ENCODE measurements at places on chromosomes 2 and 18.

DNA sequence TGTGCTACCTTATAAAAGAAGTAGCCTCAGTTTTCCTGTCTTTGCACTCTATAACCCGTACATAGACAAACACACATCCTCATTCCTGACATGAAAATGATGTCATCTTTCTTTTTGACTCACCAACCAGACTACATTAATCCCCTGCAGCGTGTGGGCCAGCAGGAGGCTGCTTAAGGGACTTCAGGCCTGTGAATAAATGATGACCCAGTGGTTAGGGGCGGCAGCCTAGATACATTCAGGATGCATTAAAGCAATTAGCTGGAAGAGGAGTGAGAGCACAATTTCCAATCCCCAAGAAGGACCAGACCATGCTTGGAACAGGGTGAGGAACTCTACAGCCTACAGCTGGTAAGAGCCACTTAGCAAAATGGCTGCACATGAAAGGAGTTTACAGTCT, 57.3 kb upstream of the KLF7 start:
- no peaks in the 10 kb centered on the region for H3K27me3 ChIP-seq
- peak; percentile 79 for DNase-seq
- no peak overlapping the region for H3K4me3 ChIP-seq
- H3K36me3 ChIP-seq, result no peaks in the 10 kb centered on the region
- peaks cover 38% of the 10 kb centered on the region for H3K4me1 ChIP-seq

DNA sequence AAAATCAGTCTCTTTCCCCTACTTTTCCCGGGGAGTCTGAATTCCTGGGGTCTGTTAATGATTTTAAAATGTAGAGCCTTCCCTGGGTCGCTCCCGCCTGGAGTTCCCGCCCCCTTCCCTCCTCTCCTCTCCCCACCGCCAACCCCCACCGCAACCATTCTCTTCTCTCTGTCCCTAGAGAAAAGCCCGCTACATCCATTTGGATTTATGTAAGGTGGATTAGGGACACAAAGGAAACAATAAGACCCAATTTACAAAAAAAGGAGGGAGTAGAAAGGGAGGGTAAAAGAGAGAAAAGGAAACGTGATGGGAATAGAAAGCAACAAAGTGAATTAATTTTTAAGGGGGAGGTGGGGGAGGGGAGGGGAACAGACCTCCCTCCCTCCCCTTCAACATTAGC, 2.2 kb downstream of the EPHA4 start:
- peaks cover 15% of the 10 kb centered on the region for H3K27me3 ChIP-seq
- peaks cover 12% of the 10 kb centered on the region for H3K4me1 ChIP-seq
- DNase-seq, result no peak
- no peak overlapping the region for H3K27ac ChIP-seq

- no peaks in the 10 kb centered on the region for H3K36me3 ChIP-seq
- no peak for DNase-seq
- H3K4me1 ChIP-seq, result no peaks in the 10 kb centered on the region
- no peak overlapping the region for H3K27ac ChIP-seq
- H3K27me3 ChIP-seq, result no peaks in the 10 kb centered on the region
These were observed 12.2 kb upstream of the ANXA4 start for GRCh38 chr2:69729781-69730180.

DNA sequence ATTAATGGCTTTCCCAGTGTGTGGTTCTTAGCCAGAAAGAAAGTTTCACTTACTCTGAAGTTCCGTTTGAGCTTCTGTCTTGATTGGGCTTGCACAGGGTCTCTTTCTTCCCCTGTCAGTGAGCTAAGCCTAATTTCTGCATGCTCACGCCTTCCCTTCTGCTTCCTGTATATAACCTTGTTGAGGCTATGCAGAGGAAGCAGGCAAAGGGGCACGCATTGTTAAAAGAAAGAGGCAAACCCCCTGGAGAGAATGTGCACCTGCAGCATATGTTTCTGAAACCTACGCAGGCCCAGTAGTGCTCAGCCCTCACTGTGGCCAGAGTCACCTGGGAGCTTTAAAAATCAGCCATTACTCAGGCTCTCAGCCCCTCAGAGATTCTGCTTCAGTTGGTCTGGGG, 14.5 kb upstream of the PLA2R1 start:
- H3K27ac ChIP-seq, result no peak overlapping the region

- no peaks in the 10 kb centered on the region for H3K36me3 ChIP-seq
- no peak overlapping the region for H3K27ac ChIP-seq
- no peaks in the 10 kb centered on the region for H3K27me3 ChIP-seq
- H3K4me1 ChIP-seq, result peaks cover 24% of the 10 kb centered on the region
- DNase-seq, result no peak
These were observed 45.9 kb downstream of the NCK2 start for GRCh38 chr2:105790461-105791149.

GRCh38 chr2:39059366-39059952, 61.4 kb downstream of the SOS1 start:
- DNase-seq, result peak; percentile 28
- no peaks in the 10 kb centered on the region for H3K36me3 ChIP-seq
- no peak overlapping the region for H3K27ac ChIP-seq
- no peaks in the 10 kb centered on the region for H3K4me1 ChIP-seq
- no peak overlapping the region for H3K4me3 ChIP-seq

- DNase-seq, result no peak
- H3K27ac ChIP-seq, result no peak overlapping the region
- no peaks in the 10 kb centered on the region for H3K27me3 ChIP-seq
- H3K4me1 ChIP-seq, result no peaks in the 10 kb centered on the region
These were observed 101.7 kb upstream of the SP3 start for GRCh38 chr2:174066871-174067270.

DNA sequence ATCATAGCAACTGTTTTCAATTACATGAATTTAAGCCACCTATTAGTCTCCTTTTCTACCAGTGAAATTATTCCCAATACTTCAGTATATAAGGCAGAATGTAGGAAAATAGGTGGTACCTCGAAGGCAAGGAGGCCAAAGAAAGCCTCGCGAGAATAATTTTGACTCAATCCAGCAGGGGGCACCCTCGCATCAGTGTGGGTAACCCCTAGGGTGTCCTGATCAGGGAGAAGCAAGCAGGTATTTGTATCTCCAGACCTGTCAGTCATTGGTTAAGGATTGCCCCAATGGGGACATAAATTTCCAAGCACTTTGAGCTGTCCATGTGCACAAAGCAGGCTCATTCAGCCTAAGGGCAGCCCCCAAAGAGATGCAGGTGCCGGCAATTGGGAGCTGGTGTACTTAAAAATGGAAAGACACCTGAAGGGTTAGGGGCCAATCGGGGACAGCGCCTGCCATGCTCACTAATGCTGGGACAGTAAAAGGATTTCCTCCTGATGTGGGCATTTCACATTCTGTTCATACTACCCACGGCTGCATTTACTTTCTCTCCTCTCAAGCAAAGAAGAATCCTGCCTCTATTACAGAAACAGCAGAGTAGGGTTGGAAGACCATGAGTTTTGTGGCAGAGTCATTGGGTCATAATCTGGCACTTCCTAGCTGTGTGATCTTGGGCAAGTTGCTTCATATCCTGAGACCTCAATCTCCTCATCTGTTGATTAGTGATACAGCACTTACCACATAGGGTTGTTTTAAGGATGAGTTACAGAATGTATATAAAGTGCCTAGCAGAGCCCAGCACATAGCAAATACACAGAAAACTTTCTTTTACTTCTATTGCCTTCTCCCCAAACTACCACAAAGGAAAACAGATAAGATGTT, 136.1 kb downstream of the ICOS start:
- no peaks in the 10 kb centered on the region for H3K27me3 ChIP-seq
- H3K27ac ChIP-seq, result no peak overlapping the region
- DNase-seq, result no peak
- H3K4me3 ChIP-seq, result no peak overlapping the region
- no peaks in the 10 kb centered on the region for H3K4me1 ChIP-seq

DNA sequence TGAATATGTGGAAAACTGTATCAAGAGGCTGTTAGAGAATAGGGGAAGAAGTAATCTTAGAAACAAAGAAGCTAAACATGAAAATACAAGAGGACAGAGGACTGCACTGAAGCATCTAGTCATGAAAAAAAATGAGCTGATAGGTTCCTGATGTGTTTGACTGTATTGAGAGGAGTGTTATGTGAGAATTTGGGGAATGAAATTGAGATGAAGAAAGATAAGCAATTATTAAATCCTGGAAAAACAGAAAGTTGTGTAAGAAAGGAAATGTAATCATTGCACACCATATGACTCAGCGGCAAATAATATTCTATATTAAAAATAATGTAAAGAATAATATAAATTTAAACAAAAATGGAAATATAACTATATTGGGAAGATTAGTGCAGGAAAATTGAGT, 71.2 kb downstream of the SEMA4F start:
- DNase-seq, result no peak
- no peaks in the 10 kb centered on the region for H3K36me3 ChIP-seq
- H3K4me1 ChIP-seq, result no peaks in the 10 kb centered on the region
- no peak overlapping the region for H3K27ac ChIP-seq

GRCh38 chr2:133641942-133642725, 73.9 kb upstream of the NCKAP5 start:
- H3K27me3 ChIP-seq, result no peaks in the 10 kb centered on the region
- H3K36me3 ChIP-seq, result no peaks in the 10 kb centered on the region
- no peak for DNase-seq
- H3K4me1 ChIP-seq, result peaks cover 5% of the 10 kb centered on the region
- H3K4me3 ChIP-seq, result no peak overlapping the region

DNA sequence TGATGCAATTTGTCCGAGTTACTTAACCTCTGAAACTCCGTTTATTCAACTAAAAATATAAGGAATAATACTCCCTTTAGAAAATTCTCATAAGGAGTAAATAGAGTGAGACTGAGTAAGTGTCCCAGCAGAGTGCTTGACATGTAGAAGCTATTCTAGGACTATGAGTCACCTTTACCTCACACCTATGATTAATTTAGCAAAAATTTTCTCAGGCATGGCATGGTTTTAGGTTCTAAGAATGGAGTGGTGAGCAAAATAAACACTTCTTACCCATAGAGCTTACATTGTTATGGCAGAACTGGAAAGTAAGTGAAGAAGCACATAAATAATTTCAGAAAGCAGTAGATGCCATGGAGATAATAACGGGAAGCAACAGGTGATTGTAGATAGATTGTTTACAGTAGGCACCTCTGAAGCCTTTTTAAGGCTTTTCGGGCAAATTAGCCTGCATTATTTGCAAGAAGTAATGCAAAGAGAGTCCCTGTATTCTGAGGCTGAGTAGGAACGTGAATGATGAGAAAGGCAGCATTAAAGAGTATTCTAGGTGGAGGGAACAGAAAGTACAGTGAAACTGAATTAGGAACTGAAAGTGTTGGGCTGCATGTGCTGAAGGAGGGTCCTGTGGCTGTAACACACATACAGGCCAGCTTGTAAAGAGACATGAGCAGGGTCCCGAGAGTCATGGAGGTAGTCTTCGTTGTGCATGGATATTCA, 209.2 kb downstream of the ZNF407 start:
- H3K36me3 ChIP-seq, result no peaks in the 10 kb centered on the region
- DNase-seq, result peak; percentile 92
- peak overlapping the region; percentile 18 for H3K4me3 ChIP-seq
- H3K27ac ChIP-seq, result peak overlapping the region; percentile 90

GRCh38 chr2:60706021-60706420, 50.0 kb upstream of the PAPOLG start:
- H3K4me1 ChIP-seq, result peaks cover 7% of the 10 kb centered on the region
- no peaks in the 10 kb centered on the region for H3K36me3 ChIP-seq
- H3K27me3 ChIP-seq, result no peaks in the 10 kb centered on the region
- H3K27ac ChIP-seq, result peak overlapping the region; percentile 29

DNA sequence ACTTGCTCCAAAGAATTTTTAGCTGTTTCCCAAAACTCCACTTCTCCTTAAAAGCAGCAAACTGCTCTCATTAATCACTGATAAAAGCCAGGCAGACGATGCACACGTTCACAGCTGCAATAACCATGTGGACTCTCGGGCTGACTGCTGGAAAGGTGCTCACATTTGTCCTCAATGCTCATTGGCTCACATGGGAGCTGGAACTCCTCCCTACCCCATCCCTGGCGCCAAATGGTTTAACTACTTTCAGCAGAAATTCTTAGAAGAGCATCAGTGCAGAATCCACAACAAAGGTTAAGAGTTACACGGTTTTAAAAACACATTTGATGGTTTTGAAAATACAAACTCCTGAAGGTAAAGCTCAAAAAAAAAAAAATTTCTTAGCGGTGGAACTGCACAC, 117.1 kb downstream of the NOL10 start:
- H3K27ac ChIP-seq, result no peak overlapping the region
- DNase-seq, result no peak
- peaks cover 13% of the 10 kb centered on the region for H3K4me1 ChIP-seq
- no peaks in the 10 kb centered on the region for H3K27me3 ChIP-seq

DNA sequence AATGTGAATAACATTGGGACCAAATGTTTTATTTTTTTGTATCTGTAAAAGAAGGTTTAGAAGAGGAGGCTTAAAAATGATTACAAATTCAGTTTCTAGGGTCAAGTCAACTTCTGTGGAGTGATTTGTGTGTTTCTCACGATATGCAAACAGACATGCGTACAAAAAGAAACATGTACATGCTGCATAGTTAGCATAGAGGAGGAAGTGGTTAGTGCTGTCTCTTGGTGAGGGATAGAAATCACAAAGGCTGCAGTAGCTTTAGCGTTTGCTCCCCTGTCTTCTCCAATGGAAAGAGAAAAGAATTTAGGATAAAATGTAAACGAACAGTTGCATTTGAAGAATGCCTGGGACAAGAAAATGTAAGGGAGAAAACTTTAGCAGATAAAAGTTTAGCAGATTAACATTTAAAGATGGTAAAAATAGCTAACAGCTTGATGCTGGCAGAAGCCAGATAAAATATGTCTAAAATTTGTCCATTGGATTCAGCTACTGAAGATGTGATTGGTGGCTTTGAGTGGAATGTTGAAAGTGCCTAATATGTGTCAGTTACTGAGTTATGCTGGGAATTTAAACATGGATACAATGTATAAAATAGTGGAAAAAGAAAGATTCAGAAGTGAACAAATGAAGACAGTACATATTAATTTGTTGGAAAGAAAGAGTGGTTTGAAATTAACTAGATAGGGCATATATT, 44.9 kb downstream of the MALT1 start:
- H3K27ac ChIP-seq, result no peak overlapping the region
- no peak overlapping the region for H3K4me3 ChIP-seq
- H3K27me3 ChIP-seq, result no peaks in the 10 kb centered on the region
- no peak for DNase-seq

- H3K4me3 ChIP-seq, result no peak overlapping the region
- no peaks in the 10 kb centered on the region for H3K36me3 ChIP-seq
- H3K27me3 ChIP-seq, result no peaks in the 10 kb centered on the region
- H3K27ac ChIP-seq, result no peak overlapping the region
- peak; percentile 29 for DNase-seq
- H3K4me1 ChIP-seq, result no peaks in the 10 kb centered on the region
These were observed 24.4 kb downstream of the SGPP2 start for GRCh38 chr2:222448748-222449181.

- H3K4me3 ChIP-seq, result no peak overlapping the region
- no peak for DNase-seq
- H3K27me3 ChIP-seq, result no peaks in the 10 kb centered on the region
- peaks cover 7% of the 10 kb centered on the region for H3K4me1 ChIP-seq
- H3K27ac ChIP-seq, result no peak overlapping the region
These were observed 280.3 kb upstream of the NRP2 start for GRCh38 chr2:205402011-205402410.

GRCh38 chr2:127527001-127527804, 914 bp upstream of the IWS1 start:
- DNase-seq, result no peak
- peak overlapping the region; percentile 88 for H3K4me3 ChIP-seq
- H3K4me1 ChIP-seq, result peaks cover 7% of the 10 kb centered on the region
- H3K27me3 ChIP-seq, result no peaks in the 10 kb centered on the region
- H3K27ac ChIP-seq, result peak overlapping the region; percentile 97
- H3K36me3 ChIP-seq, result peaks cover 6% of the 10 kb centered on the region

- no peak for DNase-seq
- H3K4me3 ChIP-seq, result no peak overlapping the region
- no peaks in the 10 kb centered on the region for H3K36me3 ChIP-seq
- peaks cover 3% of the 10 kb centered on the region for H3K27me3 ChIP-seq
- H3K27ac ChIP-seq, result no peak overlapping the region
These were observed 32.1 kb upstream of the MAPK4 start for GRCh38 chr18:50527636-50528307.

GRCh38 chr2:155151472-155151871, 453.0 kb downstream of the KCNJ3 start:
- no peak for DNase-seq
- H3K4me1 ChIP-seq, result no peaks in the 10 kb centered on the region
- H3K4me3 ChIP-seq, result no peak overlapping the region
- H3K27me3 ChIP-seq, result no peaks in the 10 kb centered on the region

Data from astrocyte (in vitro differentiated cells and primary cell).